GF-D8 (cell line): ENCODE measurements at places on chromosomes 5 and 9.

DNA sequence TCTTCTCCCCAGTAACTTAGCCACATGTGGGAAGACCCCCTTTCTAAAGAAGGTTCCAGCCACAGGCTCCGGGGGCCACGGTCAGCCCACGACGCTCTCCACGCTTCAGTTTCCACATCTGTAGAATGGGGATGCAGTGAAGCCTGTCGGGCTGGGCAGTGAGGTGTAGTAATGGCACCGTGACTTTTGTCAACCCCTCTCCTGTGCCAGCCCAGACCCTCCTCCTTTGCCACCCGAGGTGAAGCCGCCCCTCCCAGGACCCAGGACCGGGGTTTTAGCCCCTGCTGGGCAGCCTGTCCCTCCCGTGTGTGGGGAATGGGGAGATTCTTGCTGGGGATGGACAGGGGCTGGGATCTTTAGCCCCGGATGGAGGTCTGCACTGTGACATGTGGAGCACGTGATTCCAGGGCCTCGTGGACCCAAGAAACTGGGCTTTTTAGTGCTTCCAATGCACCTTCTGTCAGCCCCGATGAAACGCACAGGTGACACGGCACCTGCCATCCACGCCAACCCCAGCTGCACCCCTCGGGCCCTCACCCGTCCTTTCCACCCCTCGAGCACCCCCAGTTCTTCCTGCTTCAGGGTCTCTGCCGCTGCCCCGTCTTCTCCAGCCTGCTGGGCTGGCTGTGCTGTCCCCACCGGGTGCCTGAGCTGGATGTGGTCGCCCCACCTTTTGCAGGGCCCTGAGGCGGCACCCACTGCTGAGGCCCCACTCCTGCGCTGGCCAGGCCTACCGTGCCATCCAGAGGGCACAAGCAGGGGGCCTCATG lies 13.4 kb upstream of the RNU6ATAC start:
- no peak for DNase-seq

- DNase-seq: no peak
These were observed 130.1 kb downstream of the C9orf50 start for GRCh38 chr9:129490583-129491486.

GRCh38 chr5:151970885-151971284 lies 46.2 kb upstream of the GLRA1 start:
- no peak for DNase-seq

DNA sequence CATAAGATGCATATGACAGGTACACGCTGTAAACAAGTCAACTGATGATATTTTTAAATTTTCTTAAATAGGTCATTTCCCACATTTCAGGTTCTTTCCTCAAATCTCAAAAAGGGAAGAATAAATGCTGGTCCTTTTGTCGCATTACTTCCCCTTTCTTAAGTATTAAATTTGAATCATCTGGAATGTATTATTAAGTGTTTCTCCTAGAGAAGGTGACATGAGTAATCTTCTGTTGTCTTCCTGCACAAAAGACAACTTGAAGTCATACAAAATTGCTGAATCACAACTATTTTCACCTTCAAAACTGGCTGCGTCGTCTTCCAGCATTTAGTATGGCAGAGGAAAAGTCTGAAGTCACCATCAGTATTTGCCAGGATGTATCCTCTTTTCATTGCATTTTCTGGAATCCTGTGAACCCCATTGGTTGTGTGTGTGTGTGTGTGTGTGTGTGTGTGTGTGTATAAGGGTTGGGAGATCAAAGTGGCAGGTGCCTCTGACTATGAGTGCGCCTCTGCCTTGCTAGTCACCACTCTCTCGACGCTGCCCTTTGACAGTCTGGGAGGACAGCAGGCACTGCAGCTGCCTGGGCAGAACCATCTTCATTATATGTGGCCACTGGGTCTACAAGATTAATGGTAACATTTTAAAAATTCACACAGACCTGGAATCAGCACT lies 86.9 kb downstream of the MVB12B start:
- DNase-seq: no peak

DNA sequence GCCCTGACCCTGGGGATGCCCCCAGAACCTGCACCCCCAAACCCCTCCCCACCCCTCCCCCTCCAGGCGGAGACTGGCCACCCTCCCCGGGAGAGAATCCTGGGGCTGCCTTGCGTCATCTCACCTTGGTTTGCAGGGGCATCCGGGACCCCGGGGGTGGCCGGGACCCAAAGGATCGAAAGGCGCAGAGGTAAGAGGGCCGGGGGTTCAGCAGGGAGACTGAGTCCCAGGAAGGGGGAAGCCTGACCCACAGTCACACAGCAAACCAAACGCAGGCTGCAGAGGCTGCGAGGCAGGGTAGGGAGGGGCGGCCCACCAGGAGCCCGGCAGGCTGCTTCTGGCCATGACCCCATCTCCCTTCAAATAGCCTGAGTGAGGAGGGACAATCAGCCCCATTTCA lies 33.8 kb upstream of the ORM1 start:
- no peak for DNase-seq
